Stimulated activated CD4-positive, alpha-beta T cell treated with anti-CD3 and anti-CD28 coated beads, TNF-alpha, amount 100 ng/mL, for 1 hour (primary cell): ENCODE measurements at places on chromosomes 12 and 14.
A peak's percentile ranks its signal among the peaks of the same experiment; 100 is the strongest.

- DNase-seq, result no peak
Measured at GRCh38 chr14:58901826-58902225, 264.1 kb downstream of the DACT1 start.

GRCh38 chr14:96090441-96091148 lies 51.4 kb downstream of the C14orf132 start:
- DNase-seq, result no peak

DNA sequence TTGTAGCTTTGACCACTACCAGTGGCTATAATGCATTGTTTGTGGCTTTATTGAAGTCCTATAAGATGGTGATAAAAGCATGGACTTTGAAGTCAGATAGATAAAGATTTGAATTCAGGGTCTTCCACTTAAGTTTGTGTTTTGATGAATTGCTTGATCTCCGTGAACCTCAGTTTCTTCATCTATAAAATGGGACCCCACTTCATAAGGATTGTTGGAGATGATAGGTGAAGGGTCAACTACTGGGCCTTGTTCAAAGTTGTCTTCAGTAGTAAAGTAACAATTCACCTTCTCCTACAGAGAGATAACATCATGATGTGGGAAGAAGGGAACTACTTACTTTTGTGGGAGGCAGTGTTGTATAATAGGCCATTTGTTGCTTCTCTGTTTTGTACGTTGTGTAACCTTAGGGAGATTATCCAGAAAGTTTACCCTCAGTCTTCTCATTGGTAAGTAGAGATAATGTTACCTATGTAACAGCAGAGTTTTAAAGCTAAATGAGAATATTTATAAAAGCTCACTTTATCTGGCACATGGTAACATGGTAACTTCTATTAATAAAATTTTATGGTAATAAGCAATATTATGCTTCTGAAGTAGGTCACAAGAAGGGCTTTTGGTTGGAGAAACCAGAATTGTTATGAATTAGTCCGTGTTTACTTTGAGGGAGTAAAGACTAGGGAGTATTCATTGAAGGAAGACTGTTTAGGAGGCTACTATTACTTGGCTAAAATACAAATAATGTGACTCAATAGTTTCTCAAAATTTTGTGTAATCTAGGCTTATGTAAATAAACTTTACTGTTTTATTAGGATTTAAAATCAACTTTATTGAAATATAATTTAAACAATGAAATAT lies 15.1 kb downstream of the ADIPOR2 start:
- DNase-seq, result no peak

DNA sequence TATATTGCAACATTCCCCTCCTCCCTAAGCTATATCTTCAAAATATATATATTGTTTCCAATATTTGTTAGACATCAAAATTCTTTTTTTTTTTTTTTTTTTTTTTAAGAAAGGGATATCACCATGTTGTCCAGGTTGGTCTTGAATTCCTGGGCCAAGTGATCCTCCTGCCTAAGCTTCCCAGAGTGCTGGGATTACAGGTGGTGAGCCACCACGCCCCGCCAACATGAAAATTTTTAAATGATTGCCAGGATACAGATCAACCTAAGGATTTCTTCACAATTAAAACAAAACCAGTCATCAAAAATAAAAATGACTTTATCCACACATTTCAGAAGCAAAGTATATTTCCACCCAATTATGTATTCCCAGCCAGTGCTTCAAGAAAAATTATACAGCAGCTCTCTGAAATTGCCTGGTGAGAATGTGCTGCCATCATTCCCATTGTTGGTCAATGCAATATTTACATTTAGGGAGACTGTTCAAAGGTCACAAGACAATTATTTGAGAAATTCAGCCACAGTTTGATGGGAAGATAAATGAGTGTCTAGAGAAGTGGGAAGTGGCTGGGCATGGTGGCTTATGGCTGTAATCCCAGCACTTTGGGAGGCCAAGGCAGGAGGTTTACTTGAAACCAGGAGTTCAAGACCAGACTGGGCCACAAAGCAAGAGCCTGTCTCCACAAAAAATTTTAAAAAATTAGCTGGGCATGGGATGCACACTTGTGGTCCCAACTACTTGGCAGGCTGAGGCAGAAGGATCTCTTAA lies 141.7 kb upstream of the AMIGO2 start:
- DNase-seq, result no peak

GRCh38 chr12:88303335-88303734 lies 161.2 kb downstream of the TMTC3 start:
- DNase-seq, result no peak

DNA sequence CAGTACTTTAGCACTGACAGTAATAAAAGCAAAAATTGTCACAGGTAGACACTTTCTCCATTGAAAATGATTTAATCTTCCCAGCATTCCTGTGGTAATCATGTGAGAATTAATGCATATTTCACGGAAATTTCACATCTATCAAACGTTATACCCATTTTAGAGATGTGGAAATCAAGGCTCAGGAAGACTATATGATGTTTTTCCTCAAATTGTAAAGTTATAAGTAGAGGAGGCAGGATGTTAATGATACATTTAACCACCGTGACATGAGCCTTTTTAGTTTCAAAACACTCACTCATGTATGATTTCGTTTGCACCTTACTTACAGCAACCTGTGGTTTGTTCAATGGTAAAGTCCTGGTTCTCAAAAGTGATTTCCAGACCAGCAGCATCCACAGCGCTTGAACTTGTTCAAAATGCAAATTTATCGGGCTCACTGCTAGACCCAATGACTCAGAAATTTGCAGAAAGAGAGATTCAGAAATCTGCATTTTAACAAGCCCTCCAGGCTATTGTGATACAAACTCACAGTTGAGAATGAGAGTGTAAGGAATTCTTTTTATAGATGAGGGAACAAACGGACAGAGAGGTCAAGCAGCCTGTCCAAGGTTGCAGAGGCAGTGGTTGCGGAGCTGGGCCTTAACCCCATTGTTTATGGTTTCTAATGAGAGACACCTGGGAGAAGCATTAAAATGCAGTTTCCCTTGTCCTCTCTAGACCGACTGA lies 654.8 kb upstream of the TBX3 start:
- DNase-seq, result no peak

- no peak for DNase-seq
Measured at GRCh38 chr12:4106621-4107020, 166.9 kb upstream of the CCND2 start.

DNA sequence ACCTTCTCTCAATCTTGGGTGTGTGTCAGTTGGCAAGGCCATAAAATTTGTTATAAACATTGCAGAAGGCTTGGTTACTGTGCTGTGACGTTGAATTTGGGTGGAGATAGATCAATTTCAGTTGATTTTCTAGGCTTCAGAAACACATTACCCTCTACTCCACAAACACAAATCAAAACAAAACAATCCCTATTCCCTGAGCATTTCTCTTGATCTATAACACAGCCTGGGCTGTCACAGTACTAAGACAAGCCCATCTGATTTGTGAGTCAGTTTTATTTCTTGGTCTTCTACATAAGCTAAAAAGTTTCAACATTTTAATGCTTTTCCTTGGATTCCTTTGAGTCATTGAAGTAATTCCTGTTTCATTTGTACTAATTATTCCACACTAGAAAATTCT lies 79.8 kb downstream of the PTPN11 start:
- DNase-seq, result no peak

GRCh38 chr12:114954511-114955055 lies 270.6 kb upstream of the TBX3 start:
- no peak for DNase-seq

DNA sequence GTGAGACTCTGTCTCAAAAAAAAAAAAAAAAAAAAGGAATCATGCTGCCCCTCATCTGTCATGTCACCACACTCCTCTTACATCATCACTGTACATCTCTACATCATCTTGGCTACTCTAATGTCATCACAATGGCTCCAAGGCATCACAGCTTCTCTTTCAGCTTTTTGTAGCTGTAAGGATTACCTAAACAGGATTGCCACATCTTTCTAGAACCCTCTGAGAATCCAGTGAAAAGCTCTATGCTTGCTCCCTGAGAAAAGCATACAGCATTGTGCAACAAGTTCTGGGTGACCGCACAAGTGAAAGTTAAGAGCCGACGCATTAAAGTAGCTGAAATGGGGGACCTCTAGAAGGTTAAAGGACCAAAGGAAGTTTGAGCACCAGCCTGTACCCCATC lies 272.5 kb downstream of the C12orf50 start:
- no peak for DNase-seq

- DNase-seq, result no peak
Measured at GRCh38 chr12:26830783-26831551, 2.0 kb downstream of the ITPR2 start.

GRCh38 chr12:45234139-45234865 lies 18.4 kb downstream of the ANO6 start:
- no peak for DNase-seq

DNA sequence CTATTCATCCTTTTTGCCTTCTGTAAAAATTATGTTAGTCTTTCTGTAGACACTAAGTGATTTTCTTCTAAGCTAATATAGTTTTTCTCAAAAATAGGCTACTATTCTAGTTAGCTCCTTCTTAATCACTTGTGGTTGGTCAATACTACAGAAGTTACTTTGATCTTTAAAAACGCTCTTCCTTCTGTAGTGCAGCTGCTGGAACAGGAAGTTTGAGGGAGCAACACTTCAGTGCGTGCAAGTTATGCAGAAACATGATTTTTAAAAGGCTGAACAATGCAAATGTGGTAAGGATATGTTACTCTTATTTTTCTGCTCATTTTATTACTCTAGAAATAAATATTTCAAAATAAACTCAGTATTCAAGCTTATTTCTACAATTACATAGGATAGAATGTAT lies 11.1 kb upstream of the RERGL start:
- DNase-seq, result no peak

GRCh38 chr14:65738339-65738738 lies 325.8 kb downstream of the FUT8 start:
- no peak for DNase-seq

GRCh38 chr12:6340032-6340638 lies 1.7 kb downstream of the TNFRSF1A start:
- DNase-seq, result no peak

DNA sequence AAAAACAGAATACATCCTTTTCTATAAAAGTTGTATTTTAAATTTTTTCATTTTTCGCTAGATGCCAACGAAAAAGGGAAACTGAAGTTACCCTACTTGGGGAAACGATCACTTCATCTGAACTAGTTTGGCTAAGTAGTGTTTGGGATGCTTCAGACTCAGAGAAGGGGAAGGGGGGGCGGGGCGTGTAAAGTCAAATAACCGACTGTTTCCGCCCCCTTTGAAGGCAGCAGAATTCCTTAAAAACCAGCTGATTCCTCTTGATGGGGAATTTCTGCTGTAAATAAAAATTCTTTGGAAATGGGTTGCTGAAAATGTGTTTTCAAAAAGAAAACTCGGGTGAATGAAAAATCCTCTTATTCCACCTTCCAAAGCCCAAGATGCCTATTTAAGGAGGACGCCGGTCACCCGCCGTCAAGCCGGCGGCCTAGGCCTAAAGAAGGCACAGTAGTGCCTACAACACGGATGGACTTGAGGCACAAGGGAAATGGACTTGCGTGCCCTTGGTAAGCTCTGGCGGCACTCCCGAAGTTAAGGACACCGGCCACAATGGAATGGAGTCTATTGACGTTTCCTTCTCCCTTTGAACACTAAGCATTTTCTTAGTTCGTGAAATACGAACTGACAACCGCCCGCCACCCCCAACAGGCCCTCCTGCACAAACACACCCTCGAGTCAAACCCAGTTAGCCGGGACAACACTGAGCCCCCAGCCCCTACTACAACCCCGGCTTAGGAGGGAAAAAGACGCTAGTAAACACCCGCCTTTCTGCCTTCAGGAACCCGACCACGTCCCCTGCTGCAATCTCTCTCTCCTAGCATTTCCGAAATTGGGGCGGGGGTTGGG lies 1.9 kb downstream of the ATXN2 start:
- peak; percentile 8 for DNase-seq

DNA sequence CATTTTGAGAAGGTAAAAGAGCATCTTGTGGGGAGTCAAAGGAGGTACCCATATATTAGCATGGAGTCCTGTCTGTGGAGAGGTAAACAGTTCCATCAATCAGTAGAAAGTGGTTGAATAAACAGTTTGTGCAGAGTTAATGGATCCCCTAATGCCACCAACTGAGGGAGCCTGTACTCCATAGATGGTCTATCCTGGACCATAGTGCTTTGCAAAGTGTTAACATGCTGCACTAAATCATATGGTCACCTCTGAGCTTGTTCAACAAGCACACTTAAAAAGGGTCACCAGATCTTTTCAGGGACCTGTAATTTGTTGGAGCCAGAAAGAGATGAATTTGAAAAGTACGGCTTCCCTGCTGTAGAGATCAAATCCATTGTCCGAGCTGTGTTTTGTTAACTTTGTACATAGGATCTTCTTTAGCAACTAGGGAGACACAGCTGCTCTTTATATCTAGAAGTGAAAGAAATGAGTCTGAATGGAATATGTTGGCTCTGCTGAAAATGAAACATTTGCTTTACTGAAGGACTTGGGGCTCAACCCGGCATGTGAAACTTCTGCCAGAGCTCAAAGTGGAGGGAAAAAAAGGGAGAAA lies 366.4 kb downstream of the ETNK1 start:
- DNase-seq, result no peak

- DNase-seq, result no peak
Measured at GRCh38 chr12:85575120-85576096, 260.8 kb downstream of the RASSF9 start.

- DNase-seq, result peak; percentile 38
Measured at GRCh38 chr12:57124261-57124877, 3.9 kb upstream of the LRP1 start.

- DNase-seq, result no peak
Measured at GRCh38 chr12:58359084-58359483, 417.7 kb downstream of the ATP23 start.

DNA sequence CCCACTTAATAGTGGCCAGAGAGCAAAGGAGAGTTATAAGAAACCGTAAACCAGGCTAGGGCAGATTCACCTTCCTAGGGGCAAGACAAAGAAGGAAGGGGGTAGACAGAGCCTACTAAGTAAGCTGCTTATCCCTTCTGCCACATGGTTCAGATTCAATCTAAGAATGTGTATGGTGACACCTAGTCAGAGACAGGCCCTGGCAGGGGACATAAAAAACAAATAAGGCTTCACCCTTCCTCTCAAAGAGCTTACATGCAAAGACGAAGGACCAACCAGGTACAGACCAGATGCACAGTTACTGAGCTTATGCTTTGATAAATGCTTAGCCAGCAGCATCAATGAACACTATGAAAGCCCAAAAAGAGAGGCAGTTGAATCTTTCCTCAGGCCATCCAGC lies 4.4 kb downstream of the CYP27B1 start:
- DNase-seq, result no peak
